ENCODE measurements at places on chromosomes 6 and 20.
A peak's percentile ranks its signal among the peaks of the same experiment; 100 is the strongest.

- DNase-seq: no peak
Measured at GRCh38 chr6:163646866-163647265, 232.3 kb downstream of the QKI start.

DNA sequence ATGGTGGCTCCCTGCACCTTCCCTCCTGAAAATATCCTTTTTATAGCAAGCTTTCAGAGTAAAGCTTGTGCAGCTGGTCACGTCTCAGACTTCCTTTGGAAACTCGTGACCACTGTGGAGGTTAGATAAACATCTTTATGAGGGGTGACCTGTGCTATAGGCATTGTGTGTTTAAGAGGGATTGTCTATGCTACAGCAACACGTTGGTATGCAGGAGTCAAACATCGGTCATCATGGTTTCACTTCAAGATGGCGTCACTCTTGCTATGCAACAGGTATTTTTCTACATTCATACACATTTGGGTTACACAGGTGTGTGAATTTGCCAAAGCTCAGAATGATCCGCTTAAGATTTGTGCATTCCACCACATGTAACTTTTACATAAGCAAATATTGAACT is 14.6 kb upstream of the BLCAP start:
- peak; percentile 19 for DNase-seq

GRCh38 chr20:19769507-19769906 is 11.4 kb downstream of the RIN2 start:
- no peak for DNase-seq

- no peak for DNase-seq
Measured at GRCh38 chr20:40393197-40394079, 295.6 kb downstream of the MAFB start.

GRCh38 chr6:166955865-166956443 is 396 bp downstream of the RNASET2 start:
- peak; percentile 12 for DNase-seq

- DNase-seq: no peak
Measured at GRCh38 chr20:23257106-23257761, 93.4 kb upstream of the NXT1 start.

GRCh38 chr6:39102071-39102820 is 12.7 kb downstream of the SAYSD1 start:
- DNase-seq: peak; percentile 40

DNA sequence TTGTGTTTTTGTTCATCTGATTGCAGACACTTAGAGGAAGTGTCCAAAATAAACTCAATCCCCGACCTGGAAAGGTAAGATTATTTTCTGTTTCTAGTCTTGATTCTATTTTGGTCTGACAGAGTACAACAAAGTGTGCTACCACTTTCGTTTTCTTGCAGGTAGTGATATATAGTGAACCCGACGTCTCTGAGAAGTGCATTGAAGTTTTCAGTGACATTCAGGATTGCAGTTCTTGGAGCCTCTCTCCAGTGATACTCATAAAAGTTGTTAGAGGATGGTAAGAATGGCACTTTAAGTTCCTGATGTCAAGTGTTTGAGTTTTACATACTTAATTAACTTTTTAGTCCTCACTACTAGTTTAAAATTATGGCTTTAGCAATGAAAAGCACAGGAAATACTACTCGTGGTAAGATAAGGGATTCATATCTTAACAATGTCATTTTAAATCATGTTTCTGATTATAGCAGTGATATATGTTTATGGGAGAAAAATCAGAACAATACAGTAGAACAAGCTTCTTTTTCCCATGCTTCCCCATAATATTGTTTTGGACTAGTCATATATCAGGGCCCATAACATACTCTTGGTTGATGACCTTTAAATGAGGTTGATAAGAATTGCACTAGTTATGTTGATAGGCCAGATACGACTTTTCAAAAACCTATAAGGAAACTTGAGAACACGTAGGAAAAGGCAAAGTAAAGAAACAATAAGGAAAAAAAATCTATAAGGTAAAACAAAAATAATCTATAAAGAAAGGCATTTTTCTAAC is 104.0 kb downstream of the RTN4IP1 start:
- DNase-seq: no peak

DNA sequence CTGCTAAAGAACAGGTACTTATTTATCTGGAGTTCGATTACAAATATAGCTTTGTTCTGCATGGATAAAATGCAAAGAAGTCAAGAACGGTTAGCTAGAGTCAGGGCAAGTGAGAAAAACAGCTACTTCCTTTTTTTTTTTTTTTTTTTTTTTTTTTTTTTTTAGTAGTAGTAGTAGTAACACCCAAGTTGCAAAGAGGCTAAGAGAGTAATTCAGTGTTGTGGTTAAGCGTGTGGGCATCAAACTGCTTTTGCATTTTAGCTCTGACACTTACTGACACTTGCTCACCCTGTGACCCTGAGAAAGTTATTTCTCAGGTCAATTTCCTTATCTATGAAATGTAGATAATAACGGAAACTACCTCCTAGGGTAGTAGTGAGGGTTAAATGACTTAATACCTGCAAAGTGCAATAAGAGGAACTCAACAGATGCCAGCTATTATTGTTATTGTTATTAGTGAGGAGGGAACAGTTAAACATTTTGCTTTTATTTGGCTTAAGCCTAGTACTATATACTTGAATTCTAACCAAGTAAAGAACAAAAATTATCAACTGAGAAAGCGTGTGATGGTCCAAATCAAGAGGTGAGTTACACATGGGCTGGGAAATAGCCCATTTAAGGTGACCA is 86.7 kb upstream of the BACH2 start:
- DNase-seq: no peak

DNA sequence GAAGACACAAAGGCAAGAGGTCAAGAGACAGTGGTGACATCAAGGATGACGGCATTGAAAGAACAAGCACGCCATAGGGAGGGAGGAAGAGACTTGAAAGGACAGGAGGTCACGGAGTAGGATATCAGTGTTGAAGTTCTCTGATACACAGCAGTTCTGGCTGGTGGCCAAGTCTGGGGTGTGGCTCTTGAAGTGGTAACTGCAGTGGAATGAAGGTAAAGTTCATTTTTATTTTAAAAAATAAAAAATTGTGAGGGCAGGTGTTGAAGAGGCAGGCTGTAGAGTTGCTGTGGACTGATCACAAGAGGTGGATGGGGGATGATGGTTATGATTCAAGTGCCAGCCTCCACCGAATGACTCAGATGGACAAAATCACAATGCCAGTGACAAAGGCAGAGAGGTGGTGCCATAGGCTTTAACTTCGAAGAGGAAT is 53.2 kb upstream of the BMP2 start:
- no peak for DNase-seq

- peak; percentile 71 for DNase-seq
Measured at GRCh38 chr6:69232911-69233448, 563.8 kb downstream of the LMBRD1 start.

- DNase-seq: no peak
Measured at GRCh38 chr20:61812845-61813485, 252.7 kb downstream of the TAF4 start.

GRCh38 chr6:109081516-109082187 is 13.0 kb downstream of the SESN1 start:
- DNase-seq: no peak

GRCh38 chr6:151757506-151757955 is 50.0 kb upstream of the ESR1 start:
- no peak for DNase-seq

Data from brain microvascular endothelial cell (primary cell).